ENCODE measurements at places on chromosomes 12 and 14. TPM values are rescaled to one million over a fixed set of nuclear protein-coding genes. Genes with fewer than 3 reads are reported as not detected.

DNA sequence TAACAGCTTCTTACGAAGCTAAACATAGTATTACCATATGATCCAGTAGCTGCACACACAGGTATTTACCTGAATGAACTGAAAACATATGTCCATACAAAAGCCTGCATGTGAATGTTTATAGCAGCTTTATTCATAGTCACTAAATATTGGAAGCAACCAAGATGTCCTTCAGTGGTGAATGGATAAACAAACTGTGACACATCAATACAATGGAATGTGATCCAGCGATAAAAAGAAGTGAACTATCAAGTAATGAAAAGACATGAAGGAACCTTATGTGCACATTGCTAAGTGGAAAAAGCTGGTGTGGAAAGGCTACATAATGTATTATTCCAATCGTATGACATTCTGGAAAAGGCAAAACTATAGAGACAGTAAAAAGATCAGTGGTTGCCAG lies 38.1 kb upstream of the JDP2 start:
- DNase-seq, result peak; percentile 74

DNA sequence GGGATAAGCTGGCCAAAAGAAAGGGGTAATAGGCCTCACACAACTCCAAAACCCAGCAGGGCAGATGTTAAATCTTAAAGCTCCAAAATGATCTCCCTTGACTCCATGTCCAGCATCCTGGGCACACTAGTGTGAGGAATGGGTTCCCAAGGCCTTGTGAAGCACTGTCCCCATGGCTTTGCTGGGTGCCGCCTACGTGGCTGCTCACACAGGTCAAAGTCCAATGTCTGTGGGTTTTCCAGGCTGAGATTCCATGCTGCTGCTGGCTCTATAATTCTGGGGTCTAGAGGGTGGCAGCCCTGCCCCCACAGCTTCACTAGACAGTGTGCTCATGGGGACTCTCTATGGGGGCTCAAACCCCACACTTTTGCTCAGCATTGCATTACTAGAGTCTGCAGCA lies 145.3 kb upstream of the GRIN2B start:
- DNase-seq, result no peak

DNA sequence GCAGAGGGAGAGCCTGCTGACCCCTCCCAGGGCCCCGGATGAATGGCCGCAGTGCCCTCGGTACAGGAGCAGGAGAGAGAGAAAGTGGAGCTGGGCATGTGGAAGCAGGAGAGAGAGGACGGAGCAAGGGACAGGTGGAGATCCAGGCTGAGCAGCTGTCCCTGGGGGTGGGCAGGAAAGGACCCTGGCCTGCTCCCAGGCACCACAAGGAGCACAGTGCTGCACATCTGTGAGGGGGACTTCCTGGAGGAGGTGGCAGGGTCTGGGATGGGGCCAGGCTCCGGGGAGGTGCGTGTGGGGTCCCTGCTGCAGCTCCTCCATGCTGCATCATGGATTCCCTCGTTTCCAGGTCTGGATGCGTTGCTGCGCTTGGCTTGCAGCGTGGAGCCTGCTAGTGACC lies 13.0 kb upstream of the DLK1 start:
- DNase-seq, result no peak

GRCh38 chr12:123485756-123486155 lies 27.8 kb downstream of the SNRNP35 start:
- no peak for DNase-seq

GRCh38 chr12:55946553-55946952 lies 15.6 kb downstream of the DGKA start:
- no peak for DNase-seq

GRCh38 chr12:63899396-63899795 lies 54.9 kb downstream of the SRGAP1 start:
- no peak for DNase-seq

Gene MANSC4
- total RNA-seq, result 4.1 TPM

Gene ZC2HC1C
- 9.5 TPM for total RNA-seq

Gene ADAM21
- 0.80 TPM for total RNA-seq

All from PC-3 (cell line).